Esophagus squamous epithelium (tissue), 5 donors: ENCODE measurements at places on chromosomes 11 and 22.

- DNase-seq = no peak
Observed at GRCh38 chr11:122898799-122899198, 16.2 kb downstream of the JHY start.

GRCh38 chr11:10450462-10451425 is 4.3 kb upstream of the AMPD3 start:
- DNase-seq = no peak

DNA sequence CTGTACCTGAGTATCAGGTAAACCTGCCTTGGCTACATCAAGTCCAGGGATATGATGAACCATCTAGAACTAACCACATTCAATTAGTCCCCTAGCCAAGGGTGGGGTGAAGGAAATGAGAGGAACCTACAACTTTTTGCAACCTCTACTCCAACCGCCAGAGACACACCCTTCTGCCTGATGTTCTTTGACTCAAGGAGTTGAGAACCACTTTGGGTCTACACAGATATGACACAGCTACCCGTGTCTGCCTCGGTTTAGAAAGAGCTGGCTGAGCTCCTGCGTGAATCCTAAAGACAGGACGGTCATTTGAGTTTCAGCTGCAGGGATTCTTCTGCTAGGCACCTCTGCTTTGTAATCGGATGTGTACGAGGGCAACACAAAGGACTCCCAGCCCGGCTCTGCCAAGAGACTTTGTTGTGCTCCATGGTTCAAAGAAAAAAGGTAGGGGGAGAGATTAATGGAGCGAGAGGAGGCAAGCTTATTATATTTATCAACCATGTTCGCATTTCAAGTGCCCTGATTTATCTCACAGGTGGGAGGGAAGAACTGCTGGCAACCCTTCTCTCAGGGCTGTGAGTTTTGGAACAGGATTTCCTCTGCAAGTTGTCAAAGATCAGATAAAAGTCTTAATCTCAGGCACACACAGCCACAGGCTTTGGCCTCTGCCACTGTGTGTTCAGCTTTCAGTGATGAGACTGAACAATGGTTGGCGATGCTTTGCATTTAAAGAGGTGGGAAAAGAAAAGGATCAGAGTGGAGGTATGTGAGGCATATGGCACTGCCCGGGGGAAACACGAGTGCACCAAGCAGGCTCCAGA is 35.1 kb downstream of the FLI1 start:
- DNase-seq = no peak

GRCh38 chr11:46372086-46372485 is 9.4 kb upstream of the MDK start:
- DNase-seq = no peak

GRCh38 chr11:59678813-59679165 is 10.0 kb upstream of the PATL1 start:
- DNase-seq = no peak

DNA sequence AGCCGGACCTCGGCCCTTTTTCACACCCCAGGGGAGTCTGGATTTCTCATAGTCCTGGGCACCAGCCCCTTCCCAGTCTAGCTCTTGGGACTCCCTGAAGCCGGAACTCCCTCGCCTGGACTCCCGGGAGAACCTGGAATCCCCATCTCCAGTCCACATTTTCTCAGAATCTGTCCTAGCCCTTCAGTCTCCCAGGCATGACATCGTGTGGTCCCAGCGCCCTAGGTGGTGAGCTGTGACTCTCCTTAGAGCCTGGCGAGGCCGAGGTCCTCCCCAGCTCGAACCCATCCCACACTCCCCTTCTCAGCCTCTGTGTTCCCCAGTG is 673 bp upstream of the DUSP18 start:
- no peak for DNase-seq

- no peak for DNase-seq
Observed at GRCh38 chr11:36409152-36409816, 100.8 kb downstream of the TRAF6 start.

- no peak for DNase-seq
Observed at GRCh38 chr11:9251311-9251710, 13.8 kb downstream of the DENND5A start.

DNA sequence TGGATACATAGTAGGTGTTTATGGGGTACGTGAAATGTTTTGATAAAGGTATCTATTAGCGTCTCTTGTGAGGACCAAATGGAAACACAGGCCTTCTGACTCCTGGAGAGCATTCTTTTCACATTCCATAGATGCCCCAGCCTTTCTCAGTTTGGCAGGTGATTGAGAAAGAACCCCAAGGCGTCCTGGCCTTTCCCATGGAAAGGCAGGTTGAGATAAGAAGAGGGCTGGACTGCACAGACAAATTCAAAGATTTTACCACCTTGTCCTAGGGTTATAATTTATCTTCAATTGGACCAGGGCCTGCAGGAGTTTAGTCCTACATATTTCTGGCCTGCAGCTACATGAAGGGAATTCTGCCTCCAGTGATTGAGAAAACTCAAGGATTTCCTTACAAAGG is 661 bp upstream of the OLFML1 start:
- no peak for DNase-seq

- no peak for DNase-seq
Observed at GRCh38 chr11:10032935-10033334, 261.1 kb downstream of the SBF2 start.

DNA sequence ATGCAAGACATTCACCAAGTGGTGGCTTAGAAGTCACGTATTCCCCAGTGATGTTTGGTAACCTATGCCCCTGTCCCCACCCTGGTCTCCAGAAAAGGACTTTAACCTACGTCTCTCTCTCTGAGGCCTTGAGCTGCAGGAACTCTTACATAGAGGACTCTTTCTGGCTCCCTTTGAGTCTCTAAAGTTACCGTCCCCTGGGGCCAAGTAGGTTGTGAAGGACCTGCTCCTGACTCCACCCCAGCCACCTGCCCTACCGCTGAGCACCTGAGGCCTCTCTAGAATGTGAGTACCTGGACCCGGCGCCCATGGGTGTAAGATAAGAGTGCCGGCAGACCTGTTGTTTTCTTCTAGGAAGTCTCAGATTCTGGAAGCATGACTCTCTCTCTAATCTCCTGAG is 95.4 kb downstream of the TIMP3 start:
- no peak for DNase-seq

GRCh38 chr11:103923451-103923931 is 112.9 kb upstream of the DDI1 start:
- no peak for DNase-seq

DNA sequence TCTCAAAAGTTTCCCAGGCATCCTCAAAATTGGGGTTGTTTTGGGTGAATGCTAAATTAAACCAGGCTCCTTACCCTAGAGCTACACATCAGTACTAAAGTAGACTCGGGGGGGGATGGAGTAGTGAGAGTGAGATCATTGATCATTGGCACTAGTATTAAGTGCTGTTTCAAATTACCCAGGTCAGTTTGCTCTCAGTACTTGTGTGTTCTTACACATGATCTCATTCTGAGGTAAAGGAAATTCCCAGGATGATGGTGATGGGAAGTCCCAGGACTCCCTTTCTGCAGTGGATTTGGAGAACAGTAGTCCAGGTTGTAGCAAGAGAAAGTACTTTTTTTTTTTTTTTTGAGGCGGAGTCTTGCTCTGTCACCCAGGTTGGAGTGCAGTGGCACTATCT is 12.5 kb downstream of the RBM4 start:
- DNase-seq = no peak

DNA sequence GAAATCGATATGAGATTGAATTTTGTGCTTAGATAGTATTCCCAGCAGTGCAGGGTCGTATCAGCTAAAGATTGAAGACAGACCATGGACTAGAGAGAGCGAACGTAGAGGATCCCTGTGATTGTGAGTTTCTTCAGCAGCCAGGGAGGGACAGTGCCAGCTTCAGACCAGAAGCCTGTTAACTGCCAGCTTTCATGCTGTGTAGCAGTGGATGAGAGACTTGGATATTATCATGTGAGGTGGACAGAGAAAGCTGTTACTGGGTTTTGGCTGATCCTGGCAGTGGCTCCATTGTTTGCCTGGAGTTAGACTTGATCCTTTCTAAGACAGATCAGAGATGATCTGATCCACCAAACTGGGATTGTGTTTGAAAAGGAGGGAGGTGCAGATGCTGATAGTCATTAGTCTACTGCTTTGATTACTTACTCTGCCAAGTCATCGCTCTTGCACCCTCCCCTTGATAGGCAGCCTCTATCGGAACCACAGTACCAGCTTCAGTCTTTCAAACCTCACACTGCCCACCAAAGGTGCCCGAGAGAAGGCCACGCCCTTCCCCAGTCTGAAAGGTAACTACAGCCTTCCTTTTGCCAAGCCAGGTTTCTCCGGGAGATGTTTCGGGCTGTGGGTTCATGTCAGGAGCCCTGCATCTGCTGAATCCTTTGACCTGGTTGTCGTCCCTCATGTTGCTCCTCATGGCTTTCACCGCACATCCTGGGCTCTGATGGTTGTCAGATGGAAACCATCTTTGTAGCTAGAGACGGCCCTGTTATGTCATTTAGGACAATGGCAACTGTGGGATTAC is 16.2 kb downstream of the MADD start:
- DNase-seq = no peak

DNA sequence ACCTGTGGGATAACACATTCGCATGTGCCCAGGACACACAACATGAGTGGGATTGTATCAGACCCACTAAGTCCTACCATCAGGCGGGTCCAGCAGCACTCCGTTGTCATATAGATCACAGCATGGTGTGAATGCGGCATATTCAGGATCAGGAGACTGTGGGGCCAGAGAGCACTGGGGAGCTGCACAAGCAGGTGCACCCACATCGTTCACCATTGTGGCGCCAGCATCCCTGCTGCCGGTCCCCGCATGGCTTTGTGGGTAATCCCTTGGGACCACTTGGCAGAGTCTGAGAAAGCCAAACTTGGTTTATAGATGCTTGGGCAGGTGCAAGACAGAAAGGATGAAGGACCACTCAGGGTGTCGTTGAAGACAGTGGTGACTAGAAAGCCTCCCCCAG is 201.6 kb upstream of the B3GAT1 start:
- DNase-seq = no peak
